ENCODE measurements at places on chromosomes 7 and 10. TPM values are rescaled to one million over a fixed set of nuclear protein-coding genes. Genes with fewer than 3 reads are reported as not detected.

The FEZF1 gene
- not detected for total RNA-seq

DNA sequence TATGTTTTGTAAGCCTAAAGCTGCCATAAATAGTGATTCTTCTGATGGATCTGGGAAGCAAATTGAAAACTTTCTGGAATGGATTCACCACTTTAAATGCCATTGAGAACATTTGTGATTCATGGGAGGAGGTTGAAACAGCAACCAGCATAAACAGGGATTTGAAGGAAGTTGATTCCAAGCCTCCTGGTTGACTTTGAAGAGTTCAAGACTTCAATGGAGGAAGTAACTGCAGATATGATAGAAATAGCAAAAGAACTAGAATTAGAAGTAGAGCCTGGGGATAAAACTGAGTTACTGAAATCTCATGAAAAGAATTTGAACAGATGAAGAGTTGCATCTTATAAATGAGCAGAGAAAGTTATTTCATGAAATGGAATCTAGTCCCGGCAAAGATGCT is 99.2 kb downstream of the LRRC4 start:
- DNase-seq = no peak

- no peak for DNase-seq
These were observed 321.8 kb upstream of the SMIM30 start for GRCh38 chr7:113440173-113440572.

The FBXO24 gene
- not detected for total RNA-seq

DNA sequence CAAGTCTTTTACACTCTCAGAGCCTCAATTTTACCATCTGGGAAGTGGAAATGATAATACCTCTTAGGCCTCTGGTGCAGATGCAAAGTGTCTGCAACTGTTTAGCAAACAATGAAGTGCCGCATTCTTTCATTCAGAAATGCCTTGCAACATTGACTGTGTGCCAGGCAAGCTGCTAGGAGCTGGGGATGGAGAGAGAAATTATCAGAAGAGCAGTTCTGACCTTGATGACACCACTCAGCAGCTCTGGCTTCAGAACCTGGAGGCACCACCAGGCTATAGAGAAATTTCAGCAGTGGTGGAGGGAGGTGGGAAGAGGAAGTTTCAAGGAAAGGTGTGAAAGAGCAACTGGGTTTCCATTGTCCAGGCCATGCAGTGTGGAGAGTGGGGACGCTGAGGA is 78.1 kb upstream of the HABP2 start:
- DNase-seq = no peak

The RET gene
- total RNA-seq = 0.84 TPM

The DLG5 gene
- 42.7 TPM for total RNA-seq

GRCh38 chr10:77309092-77309491 is 328.5 kb downstream of the KCNMA1 start:
- DNase-seq = no peak

The TMEM270 gene
- total RNA-seq = not detected

Data from omental fat pad (tissue), 4 donors.